ENCODE measurements at places on chromosomes 2 and 18.
A peak's percentile ranks its signal among the peaks of the same experiment; 100 is the strongest.

GRCh38 chr2:100624536-100624935 lies 61.7 kb downstream of the PDCL3 start:
- no peak for DNase-seq
- no peak overlapping the region for H3K27ac ChIP-seq
- H3K36me3 ChIP-seq, result no peaks in the 10 kb centered on the region
- H3K4me1 ChIP-seq, result no peaks in the 10 kb centered on the region
- H3K27me3 ChIP-seq, result no peaks in the 10 kb centered on the region
- no peak overlapping the region for H3K4me3 ChIP-seq

DNA sequence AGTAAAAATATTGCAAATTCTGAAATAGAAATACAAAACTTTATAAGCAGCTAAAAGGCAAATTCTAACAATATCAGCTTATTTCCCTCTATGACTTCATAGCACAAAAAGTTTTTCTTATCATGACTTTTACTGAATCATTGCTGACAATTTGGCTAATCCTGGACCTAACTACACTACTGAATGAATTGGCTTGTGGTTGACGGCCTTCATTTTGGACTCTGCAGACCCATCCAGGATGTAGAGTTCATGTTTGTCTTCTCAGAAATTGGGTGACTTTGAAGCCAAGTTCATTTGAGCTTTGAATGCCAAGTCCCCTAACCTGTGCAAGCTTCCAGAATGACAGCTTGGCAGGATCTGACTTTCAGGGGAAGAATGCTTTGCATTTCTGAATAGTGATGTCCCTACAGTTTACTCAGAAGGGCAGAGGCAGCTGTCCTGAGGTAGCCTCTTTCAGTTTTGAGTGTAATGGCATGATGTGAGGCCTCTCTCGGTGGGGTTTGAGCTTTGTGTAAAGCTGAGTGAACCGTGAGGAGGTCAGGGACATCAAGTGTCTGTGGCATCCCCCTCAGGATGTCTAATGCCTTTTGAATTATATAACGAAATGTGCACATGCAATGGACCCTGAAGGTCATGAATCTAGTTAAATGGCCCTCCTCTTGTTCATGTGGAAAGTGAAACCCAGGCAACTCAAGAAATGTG lies 48.0 kb downstream of the EFEMP1 start:
- H3K27ac ChIP-seq, result no peak overlapping the region
- no peak for DNase-seq
- no peaks in the 10 kb centered on the region for H3K27me3 ChIP-seq

DNA sequence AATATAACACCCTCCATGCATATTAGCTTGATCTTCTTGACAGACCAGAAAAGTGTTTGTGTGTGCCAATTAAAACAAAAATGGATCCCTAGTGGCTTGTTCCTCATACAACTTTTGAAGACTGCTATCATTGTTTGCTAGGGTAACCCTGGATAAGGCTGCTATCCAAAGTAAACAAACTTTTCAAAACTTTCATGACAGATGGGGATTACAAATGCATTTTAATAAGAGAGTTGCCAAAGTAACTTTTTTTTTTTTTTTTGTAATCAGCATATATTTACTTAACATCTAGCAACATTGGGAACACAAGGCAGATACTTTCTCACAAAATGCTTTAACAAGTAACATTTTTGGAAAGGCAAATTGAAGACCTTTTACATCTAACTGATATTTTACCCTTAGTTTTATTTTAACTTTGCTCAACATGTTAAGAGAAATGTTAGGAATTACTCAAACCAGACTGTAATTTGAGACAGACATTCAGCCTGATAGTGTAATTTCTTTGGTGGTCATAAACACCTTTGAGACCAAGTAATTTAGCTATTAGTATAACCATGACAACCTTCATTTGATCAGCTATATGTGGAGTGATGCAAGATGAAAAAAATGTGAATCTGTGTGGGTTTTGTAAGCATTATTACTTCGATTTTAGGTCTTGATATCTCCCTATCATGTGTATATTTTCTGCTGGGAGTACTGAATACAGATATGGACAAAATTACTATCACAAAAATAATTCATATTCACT lies 300.9 kb downstream of the ARHGAP15 start:
- no peaks in the 10 kb centered on the region for H3K27me3 ChIP-seq
- no peaks in the 10 kb centered on the region for H3K36me3 ChIP-seq
- no peak overlapping the region for H3K27ac ChIP-seq
- DNase-seq, result no peak
- no peaks in the 10 kb centered on the region for H3K4me1 ChIP-seq

GRCh38 chr2:239684271-239684810 lies 283.5 kb upstream of the HDAC4 start:
- no peaks in the 10 kb centered on the region for H3K4me1 ChIP-seq
- no peaks in the 10 kb centered on the region for H3K36me3 ChIP-seq
- H3K4me3 ChIP-seq, result no peak overlapping the region
- DNase-seq, result no peak
- H3K27ac ChIP-seq, result no peak overlapping the region

DNA sequence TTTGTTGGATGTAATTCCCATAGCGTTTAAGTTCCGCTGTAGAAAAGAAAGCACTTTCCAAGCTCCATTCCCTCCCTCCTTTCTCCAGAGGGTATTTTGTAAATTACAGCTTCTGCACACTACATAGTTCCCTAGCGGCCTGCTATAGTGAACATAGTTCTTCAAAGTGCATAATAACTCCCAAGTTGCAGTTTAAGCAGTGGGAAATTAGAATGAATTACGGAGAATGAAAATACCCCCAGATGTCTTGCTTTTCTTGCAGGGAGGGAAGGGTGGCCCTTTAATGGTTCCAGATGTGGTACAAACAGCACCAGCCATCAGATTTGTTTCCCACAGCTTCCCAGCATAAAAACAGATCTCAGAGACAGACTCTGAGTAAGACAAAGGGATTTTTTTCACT lies 893.9 kb downstream of the SUCLG1 start:
- no peaks in the 10 kb centered on the region for H3K27me3 ChIP-seq
- H3K27ac ChIP-seq, result no peak overlapping the region
- no peak overlapping the region for H3K4me3 ChIP-seq
- no peaks in the 10 kb centered on the region for H3K4me1 ChIP-seq
- no peak for DNase-seq

DNA sequence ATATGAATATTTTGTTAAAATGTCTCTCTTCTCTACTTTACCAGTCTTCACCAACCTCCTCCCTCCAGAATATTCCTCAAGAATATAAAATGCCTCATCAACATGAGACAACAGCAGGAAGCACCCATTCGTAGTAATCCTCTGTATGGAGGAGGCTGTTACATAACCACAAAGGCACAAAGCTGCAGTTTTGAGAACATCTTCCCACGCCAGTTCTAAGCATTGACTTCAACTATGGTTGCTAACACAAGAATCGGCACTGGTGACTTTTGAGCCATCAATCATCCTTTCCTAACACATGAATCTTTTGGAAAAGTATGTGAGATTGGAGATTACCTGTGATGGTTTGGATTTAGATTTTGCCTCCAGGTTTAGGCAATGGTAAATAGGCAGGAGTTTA lies 54.9 kb upstream of the CYP1B1 start:
- H3K27ac ChIP-seq, result no peak overlapping the region
- H3K27me3 ChIP-seq, result no peaks in the 10 kb centered on the region
- H3K4me3 ChIP-seq, result no peak overlapping the region

- H3K27me3 ChIP-seq, result no peaks in the 10 kb centered on the region
- no peak for DNase-seq
- no peak overlapping the region for H3K4me3 ChIP-seq
- H3K27ac ChIP-seq, result no peak overlapping the region
- H3K36me3 ChIP-seq, result no peaks in the 10 kb centered on the region
- H3K4me1 ChIP-seq, result peaks cover 7% of the 10 kb centered on the region
Observed at GRCh38 chr2:121480826-121481225, 49.9 kb upstream of the RNU4ATAC start.

DNA sequence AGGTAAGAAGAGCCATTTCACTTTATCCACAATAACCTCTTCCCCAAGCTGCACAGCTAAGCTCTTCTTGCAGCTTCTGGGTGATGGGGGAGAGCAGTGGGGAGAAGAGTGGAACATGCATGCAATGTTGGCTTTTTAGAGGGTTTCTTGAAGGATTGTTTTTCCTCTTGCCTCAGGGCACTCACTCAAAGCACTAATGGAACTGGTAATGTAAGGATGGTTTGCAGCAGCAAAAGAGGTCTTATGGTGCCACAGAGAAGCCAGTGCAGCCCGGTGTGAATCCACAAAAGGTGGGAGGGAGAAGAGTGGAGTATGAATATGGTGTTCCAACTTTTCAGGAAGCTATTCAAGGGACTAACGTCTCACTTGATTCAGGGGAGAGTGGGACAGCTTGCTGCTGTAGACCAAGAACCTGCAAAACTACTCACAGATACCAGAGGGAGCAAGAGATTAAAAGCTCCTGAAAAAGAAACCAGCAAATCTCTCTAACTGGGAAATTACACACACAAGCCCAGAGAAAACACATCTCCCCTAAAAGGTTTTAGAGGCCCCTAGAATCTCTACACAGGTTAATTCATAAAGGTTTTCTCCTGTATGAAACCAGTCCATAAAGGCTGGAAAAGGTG lies 116.4 kb downstream of the CHN1 start:
- no peak overlapping the region for H3K27ac ChIP-seq
- no peaks in the 10 kb centered on the region for H3K36me3 ChIP-seq
- no peaks in the 10 kb centered on the region for H3K27me3 ChIP-seq
- peak; percentile 58 for DNase-seq

- DNase-seq, result peak; percentile 59
- peaks cover 9% of the 10 kb centered on the region for H3K4me1 ChIP-seq
- no peaks in the 10 kb centered on the region for H3K36me3 ChIP-seq
- H3K27ac ChIP-seq, result peak overlapping the region; percentile 38
- H3K27me3 ChIP-seq, result no peaks in the 10 kb centered on the region
Observed at GRCh38 chr18:3653851-3654441, 204.0 kb downstream of the TGIF1 start.

DNA sequence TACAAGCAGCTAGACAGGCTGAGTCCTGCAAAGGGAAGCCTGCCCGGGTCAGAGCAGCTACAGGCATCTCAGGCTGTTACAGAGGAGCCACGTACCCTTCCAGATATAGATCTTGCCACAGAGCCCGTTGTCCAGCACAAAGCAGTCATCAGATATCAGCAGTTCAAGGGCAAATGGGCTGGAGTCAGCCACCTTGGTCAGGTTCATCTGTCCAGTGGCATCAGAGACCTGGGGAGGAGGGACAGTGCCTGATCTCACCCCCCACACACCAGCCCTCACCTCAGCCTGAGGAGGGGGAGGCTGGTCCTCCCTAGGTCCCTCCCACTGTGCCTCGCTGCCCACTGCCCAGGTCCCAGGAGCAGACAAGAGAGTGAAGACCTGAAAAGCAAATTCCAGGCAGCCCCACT lies 12.2 kb downstream of the CAPG start:
- no peaks in the 10 kb centered on the region for H3K36me3 ChIP-seq
- no peaks in the 10 kb centered on the region for H3K4me1 ChIP-seq
- H3K4me3 ChIP-seq, result no peak overlapping the region
- H3K27ac ChIP-seq, result no peak overlapping the region
- no peaks in the 10 kb centered on the region for H3K27me3 ChIP-seq

DNA sequence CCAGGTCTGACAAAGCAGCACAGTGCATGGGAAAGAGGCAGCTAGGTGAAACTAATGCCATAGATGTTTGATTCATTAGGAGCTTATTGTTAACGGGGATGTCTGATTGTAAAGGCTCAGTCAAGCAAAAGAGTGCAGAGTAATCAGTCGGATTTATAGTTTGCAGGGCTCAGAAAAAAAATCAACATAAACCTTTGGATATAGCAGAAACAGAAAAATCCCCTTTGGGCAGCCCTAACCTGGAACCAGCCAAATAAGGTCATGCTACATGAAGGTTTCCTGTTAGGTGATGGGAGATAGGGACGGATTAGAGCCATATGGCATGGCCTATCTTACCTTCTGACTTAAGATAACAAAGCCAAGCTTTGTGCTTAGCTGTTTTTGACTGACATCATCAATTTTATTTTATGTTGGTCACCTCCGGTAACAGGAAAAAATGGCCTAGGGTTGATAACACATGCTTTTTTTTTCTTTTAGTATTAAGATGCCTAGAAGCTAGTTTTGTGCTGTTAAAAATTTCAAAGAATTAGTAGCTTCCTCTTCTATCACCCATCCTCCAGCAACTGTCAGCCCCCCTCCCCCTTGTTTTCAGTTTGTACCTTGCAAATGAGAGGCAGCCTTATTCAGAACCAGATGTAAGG lies 60.7 kb upstream of the ZEB2 start:
- H3K4me3 ChIP-seq, result no peak overlapping the region
- no peak overlapping the region for H3K27ac ChIP-seq
- no peaks in the 10 kb centered on the region for H3K27me3 ChIP-seq
- H3K4me1 ChIP-seq, result peaks cover 12% of the 10 kb centered on the region
- peak; percentile 83 for DNase-seq

DNA sequence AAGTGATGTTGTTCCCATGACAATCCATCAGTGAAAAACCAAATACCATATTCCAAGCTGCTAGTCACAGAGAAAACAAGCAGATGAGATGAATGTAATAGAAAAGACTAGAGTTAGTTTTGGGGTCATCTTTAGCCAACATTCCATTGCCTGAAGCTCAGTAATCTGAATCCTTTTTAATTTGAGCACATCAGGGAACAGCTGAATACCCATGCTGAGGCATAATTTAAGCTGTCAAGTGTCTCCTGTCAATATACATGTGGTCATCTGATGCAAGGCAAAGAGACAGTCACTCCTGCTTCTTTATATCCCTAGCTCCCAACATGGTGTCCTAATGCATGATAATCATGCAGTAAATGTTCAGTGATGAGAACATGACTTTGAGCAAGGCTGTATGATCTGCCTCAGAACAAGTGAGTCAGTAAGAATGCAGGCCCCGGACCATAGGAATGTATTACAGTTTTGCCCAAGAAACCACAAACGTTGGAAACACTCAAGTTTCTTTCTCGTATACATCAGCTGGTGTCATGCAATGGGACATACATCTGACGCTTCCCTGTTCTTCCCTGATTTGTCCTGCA lies 48.0 kb downstream of the CDK15 start:
- peaks cover 6% of the 10 kb centered on the region for H3K4me1 ChIP-seq
- no peaks in the 10 kb centered on the region for H3K36me3 ChIP-seq
- H3K4me3 ChIP-seq, result no peak overlapping the region
- no peak overlapping the region for H3K27ac ChIP-seq
- no peaks in the 10 kb centered on the region for H3K27me3 ChIP-seq

GRCh38 chr2:119192893-119193292 lies 30.7 kb upstream of the STEAP3 start:
- H3K4me3 ChIP-seq, result no peak overlapping the region
- H3K27ac ChIP-seq, result no peak overlapping the region
- H3K27me3 ChIP-seq, result no peaks in the 10 kb centered on the region
- DNase-seq, result no peak
- peaks cover 2% of the 10 kb centered on the region for H3K4me1 ChIP-seq

DNA sequence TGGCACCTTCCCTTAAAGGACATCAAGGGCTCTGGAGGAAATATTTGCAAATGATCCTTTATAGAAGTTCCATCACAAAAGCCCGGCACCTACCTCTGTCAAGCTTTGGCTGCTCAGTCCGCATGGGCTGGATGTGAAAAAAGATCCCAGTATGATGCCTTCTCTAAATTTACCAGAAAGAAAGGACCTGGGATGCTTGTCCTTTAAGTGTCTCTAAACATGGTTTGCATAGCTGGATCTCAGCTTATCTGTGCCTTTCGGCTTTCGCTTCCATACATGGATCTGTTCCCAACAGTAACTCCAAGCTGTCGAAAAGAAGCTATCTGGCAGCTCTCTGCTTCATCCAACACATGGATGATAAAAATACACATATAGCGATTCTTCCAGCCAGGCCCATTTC lies 60.4 kb upstream of the SLC8A1 start:
- H3K27ac ChIP-seq, result no peak overlapping the region
- H3K4me1 ChIP-seq, result peaks cover 3% of the 10 kb centered on the region
- DNase-seq, result peak; percentile 19
- no peaks in the 10 kb centered on the region for H3K27me3 ChIP-seq

- H3K27ac ChIP-seq, result no peak overlapping the region
- H3K4me3 ChIP-seq, result no peak overlapping the region
- H3K36me3 ChIP-seq, result peaks cover 14% of the 10 kb centered on the region
- H3K27me3 ChIP-seq, result no peaks in the 10 kb centered on the region
Observed at GRCh38 chr2:61181382-61182058, 19.5 kb downstream of the C2orf74 start.

Data from mesendoderm (in vitro differentiated cells).